Left ventricle myocardium superior (tissue), 1 donor: ENCODE measurements at places on chromosomes 7 and 10. TPM values are rescaled to one million over a fixed set of nuclear protein-coding genes. Genes with fewer than 3 reads are reported as not detected.

DNA sequence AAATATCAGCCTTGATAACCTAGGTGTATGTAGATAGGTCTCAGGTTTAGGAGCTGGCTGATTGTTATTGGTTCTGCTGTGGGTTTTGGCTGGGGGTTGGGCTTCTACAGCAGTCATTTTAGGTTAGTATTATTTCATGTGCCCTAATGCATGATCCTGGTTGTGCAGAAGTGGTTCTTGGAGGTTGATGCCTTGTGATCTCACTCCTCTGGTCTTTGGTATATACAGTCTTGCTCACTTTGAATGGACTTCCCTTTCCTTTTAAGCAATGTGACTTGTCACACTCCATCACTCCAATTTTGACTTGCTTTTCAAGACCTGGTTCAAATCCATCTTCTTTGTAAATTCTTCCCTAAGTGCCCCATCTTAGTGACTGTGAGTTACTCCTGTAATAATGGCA lies 188.9 kb downstream of the LRMDA start:
- no peak for DNase-seq

GRCh38 chr7:100467638-100468373 lies 3.7 kb upstream of the SPACDR start:
- no peak for DNase-seq

DNA sequence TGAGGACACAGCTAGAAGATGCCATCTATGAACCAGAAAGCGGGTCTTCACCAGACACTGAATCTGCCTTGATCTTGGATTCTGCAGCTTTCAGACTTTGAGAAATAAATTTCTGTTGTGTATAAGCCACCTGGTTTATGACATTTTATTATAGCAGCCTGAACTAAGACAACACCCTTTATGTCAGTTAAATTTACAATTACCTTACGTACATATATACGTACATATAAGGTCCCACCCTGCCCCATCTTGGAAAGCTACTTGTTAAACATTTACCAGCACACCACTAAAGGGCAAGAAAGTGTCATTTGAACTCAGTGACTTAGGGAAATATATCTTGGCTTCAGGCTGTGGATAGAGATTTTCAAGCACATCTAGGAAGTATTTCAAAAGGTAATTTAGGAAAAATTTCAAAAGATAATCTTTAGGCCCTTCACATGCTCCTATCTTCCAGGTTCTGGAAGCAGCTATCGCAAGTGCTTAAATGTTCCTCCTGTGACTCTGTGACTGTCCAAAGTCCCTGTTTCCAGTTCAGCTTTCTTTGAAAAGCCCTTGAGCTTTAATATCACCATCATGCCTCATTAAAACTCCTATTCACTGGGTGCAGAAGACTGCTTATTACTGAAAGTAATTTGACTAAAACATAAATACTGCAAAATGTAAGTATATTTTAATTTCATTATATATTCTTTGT lies 9.6 kb upstream of the SRI start:
- DNase-seq = no peak

DNA sequence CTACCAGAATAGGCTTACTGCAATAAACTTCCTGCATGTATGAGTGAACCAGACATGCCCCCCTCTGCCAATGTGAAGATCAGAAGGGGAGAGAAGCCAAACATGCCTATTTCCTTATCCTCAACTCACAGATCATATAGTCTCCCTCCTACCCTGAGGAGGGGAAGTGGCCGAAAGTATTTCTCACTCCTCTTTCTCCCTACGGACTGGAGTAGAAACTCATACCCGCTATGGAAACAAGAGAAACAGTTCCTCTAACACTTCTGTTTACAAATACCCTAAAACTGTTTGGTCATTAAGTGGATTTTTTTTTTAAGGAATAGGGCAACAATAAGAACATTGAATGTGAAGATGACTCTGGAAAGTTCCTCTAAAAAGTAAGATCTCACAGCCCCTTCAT lies 31.4 kb downstream of the CCNJ start:
- DNase-seq = no peak

- no peak for DNase-seq
Observed at GRCh38 chr10:70561558-70561957, 41.0 kb downstream of the PRF1 start.

GRCh38 chr7:6193709-6194108 lies 78.7 kb downstream of the CYTH3 start:
- no peak for DNase-seq

The SRPK2 gene
- total RNA-seq = 29.1 TPM

DNA sequence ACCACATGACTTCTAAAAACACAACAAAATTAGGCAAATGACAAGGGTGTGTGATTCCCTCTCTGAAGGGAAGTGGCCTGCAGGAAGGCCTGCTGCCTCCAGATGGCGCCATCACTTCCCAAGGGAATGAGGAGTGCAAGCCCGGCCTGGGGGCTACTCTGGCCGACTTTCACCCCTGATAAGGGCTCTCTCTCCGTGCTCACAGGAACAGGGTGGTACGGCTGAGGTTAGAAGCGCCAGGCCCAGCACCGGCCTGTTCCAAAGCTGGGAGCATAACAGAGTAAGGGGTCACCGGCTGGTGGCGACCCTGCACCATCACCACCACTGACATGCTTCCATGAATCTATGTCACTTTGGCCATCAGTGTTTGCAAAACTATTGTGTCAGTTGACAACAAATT lies 13.1 kb downstream of the RBP3 start:
- peak; percentile 51 for DNase-seq

The HTR5A gene
- not detected for total RNA-seq

DNA sequence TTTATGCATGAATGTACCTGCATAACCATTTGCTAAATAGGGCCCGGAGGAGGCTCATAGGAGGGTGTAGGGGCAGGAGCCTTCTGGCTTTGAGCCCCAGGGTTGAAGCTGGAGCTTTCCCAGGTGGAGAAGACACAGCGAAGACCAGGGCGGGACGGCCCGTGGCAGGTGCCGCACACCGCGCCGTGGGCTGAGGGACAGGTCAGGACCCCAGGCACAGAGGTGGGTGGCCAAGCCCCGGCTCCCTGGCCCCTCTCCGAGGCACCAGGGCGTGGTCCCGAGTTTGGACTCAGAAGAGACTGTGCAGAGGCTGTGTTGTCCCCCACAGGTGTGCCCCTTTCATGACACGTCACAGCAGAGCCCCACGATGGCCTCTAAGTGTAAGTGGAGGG lies 56.5 kb downstream of the PWWP2B start:
- DNase-seq = no peak

GRCh38 chr10:110765513-110766319 lies 106.0 kb upstream of the PDCD4 start:
- DNase-seq = no peak

The PTPN20 gene
- total RNA-seq = 15.7 TPM

GRCh38 chr10:90197766-90198165 lies 496.4 kb downstream of the KIF20B start:
- DNase-seq = no peak

GRCh38 chr7:67371429-67372305 lies 375.0 kb downstream of the TYW1 start:
- DNase-seq = peak; percentile 40

The GIMAP4 gene
- total RNA-seq = 40.2 TPM
